Dermis microvascular lymphatic vessel endothelial cell (primary cell): ENCODE measurements at places on chromosomes 4 and X. TPM values are rescaled to one million over a fixed set of nuclear protein-coding genes. Genes with fewer than 3 reads are reported as not detected.

The ASIC5 gene
- total RNA-seq, result not detected in 2 replicates

The BST1 gene
- 35.6 and 88.1 TPM in 2 replicates for total RNA-seq

The GAGE13 gene
- total RNA-seq, result not detected in 2 replicates

The MUC7 gene
- total RNA-seq, result not detected in 2 replicates

The ADH1C gene
- total RNA-seq, result not detected in 2 replicates

The COX7B2 gene
- not detected in 2 replicates for total RNA-seq

The KLHL4 gene
- total RNA-seq, result 82.5 and 157 TPM in 2 replicates

The PACRGL gene
- total RNA-seq, result 11.2 and 12.3 TPM in 2 replicates

- no peak for DNase-seq
These were observed 12.5 kb downstream of the HPF1 start for GRCh38 chr4:169745291-169745690.

GRCh38 chr4:91114386-91114785 lies 987.2 kb downstream of the CCSER1 start:
- DNase-seq, result no peak

- no peak for DNase-seq
These were observed 425.2 kb upstream of the RASGEF1B start for GRCh38 chr4:81896936-81897335.

DNA sequence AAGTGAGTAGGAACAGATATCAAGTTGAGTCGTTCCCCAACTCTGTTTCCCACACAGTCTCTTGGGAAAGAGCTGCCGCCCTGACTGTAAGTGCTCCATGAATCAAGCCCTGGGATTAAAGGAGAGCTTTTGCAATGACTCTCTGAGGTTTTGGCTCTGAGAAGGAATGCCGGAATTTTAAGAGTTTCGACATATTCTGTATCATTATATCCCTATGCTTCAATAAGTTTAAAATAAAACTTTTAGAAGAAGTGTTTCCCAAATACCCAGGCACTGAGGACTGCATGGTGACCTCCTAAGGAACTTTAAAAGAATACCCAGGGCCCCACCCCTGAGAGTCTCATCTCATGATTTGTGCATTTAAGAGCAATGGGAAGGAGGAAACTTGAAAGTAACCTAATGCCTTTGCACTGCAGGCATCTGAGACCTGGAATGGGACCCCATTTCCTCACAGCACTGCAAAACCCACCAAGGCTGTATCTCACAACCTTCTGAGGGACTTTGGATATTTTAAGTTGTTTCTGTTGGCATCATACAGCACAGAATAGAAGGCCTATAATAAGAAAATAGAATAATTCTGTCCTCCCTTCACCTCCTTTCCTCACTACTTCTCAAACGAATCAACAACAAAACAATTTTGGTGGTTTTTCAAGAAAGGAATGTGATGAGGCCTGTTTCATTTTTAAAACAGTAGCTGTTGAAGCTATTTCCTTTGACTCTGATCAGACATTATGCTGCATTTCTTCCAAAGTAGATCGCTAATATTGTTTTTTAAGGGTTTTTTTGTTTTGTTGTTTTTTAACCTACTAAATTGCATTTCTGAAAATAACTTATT lies 121.2 kb downstream of the GASK1B start:
- no peak for DNase-seq

- peak; percentile 79 for DNase-seq
These were observed at the start of gene HMGB3 for GRCh38 chrX:150982788-150983520. TSS of gene HMGB3 (plus strand) at chrX:150983335. CDS start at chrX:150985600, 2,265 bp downstream.

DNA sequence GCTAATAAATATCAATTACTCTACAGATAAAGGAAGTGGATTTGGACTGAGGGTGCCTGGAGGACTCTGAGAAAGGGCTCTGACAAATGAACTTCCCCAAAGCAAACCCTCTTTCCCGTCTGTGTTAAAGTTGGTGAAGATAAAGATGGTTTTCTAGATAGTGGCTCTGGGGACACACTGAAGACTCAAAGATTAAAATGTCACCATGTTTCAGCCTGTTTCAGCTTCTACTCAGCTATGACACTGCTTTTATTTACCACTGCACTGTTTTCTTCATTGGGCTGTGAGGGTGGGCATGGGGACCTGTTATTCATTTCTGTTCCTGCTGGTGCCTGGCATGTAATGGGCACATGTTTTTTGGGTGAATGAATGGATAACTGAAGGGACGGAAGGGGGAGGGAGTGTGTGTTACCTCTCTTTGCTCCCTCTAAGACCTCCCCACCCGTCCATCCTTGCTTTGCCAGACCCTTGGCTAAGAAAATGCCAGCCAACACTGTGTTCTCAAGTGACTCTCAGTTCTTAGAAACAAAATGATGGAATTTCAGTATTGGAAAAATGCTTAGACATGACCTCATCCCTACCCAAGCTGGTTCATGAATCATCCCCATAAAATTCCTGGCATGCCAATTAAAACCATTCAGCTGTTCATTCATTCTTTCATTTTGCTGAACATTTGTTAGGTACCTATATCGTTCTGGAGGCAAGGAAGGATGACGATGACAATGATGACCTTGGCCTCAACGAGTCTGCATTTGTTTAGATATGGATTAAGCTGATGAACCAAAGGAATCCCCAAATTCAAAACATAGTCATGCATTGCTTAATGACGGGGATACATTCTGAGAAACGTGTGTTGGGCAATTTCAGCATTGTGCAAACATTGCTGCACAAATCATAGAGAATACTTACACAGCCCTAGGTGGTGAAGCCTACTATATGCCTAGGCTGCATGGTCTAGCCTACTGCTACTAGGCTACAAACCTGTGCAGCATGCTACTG lies 13.4 kb upstream of the STK32B start:
- peak; percentile 71 for DNase-seq

DNA sequence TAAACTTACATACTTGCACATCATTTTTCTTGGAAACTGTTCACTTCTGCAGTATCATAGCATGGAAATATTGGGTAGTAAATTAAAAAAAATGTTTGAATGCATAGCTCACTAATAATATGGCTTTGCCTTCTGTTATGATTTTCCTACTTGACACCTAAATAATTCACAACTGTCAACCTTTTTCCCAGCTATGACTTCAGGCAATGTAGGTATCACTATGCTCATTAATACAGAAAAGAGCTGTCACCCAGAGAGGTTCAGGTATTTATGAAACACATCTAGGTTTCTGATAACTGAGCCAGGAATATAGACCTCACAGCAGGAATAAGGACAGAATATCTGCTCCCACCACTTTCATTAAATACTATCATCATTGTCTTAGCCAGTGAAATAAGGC lies 289.5 kb downstream of the ACTRT1 start:
- DNase-seq, result no peak

- no peak for DNase-seq
These were observed 197.6 kb upstream of the GYPA start for GRCh38 chr4:144338148-144338547.

- no peak for DNase-seq
These were observed 9.1 kb downstream of the NOCT start for GRCh38 chr4:139024686-139025085.

GRCh38 chrX:120517936-120518335 lies 42.8 kb downstream of the CUL4B start:
- peak; percentile 77 for DNase-seq

- peak; percentile 38 for DNase-seq
These were observed 758 bp downstream of the SDAD1 start for GRCh38 chr4:75989846-75990528.

GRCh38 chr4:166222271-166222670 lies 349.2 kb downstream of the TLL1 start:
- no peak for DNase-seq

- DNase-seq, result no peak
These were observed 744.0 kb downstream of the FSTL5 start for GRCh38 chr4:161419822-161420221.

DNA sequence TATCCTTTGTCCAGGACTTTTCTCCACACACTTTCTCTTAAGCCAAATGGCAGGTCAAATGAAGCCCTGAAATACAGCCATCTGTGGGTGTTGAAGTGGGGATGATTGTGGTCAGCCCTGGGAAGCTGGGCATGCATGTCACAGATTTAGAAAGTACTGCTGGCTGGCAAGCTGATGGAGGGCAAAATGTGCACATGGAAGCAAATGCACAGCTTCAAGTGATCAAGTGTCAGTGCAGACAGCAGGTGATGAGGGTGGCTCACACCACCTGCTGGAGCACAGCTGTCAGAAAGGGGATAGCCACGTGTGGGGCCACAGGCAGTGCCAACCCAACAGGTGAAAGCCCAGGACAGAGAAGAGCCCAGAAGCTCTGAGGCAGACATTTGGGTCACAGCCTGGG lies 40.3 kb upstream of the ATXN3L start:
- DNase-seq, result no peak

GRCh38 chr4:163071308-163071707 lies 95.4 kb downstream of the NAF1 start:
- no peak for DNase-seq

DNA sequence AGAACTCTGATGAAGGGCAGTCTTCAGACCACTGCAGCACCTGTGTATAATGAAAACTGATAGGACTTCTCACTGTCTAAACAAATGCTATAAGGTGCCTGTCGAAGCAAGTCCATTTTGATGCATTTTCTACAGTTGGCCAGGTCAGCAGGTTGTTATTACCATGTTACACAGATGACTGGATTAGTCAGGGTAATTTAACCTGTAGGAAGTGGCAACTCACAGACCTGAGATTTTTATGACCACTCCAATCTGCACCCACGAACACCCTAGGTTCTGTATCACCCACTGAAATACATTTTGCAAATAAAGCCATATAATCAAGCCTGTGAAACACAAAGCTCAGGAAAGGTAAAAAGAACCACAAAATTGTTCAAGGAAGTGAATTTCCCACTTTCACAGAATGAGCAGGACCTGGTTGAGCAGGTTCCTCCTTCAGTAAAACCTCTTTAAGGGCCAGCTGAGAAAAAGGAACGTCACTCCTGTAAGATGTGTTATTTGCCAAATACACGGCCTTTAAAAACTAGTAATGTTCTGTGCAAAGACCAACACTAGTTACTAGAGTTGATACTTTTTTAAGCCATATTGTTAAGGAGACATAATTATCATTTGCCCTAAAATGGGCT lies 12.7 kb downstream of the MAML3 start:
- no peak for DNase-seq

GRCh38 chr4:177079327-177079726 lies 230.3 kb upstream of the NEIL3 start:
- DNase-seq, result no peak

DNA sequence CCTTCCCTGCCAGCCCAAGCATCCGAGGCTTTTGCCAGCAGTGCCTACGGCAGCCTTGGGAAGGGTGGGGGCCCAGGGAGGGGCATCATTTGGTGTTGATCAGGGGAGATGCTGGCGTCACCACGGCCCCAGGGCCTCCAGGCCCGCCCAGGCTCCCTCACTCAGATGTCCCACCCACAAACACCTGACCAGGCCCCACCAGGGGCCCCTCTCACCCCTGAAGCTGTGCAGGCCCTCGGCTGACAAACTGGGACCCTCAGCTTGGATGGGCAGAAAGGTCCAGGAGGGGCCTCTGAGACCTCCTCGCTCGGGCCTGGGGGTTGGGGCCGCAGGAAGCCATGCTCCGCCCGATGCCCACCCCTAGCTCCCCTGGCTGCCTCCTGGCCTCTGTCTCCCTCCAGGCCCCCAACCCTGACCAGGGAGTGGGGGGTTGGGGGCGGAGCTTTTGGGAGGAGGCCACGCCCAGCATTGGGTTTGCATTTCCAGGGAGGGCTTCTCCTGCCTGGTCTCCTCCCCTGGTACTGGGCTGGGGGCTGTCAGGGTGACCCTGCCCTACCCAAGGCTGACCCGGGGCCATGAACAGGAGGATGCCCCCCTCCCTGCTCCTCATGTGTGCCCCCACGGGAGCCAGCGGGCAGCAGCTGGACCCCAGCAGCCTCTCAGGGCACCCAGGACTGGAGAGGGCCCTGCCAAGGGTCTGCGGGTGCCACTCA lies 33.4 kb upstream of the SPON2 start:
- DNase-seq, result no peak

DNA sequence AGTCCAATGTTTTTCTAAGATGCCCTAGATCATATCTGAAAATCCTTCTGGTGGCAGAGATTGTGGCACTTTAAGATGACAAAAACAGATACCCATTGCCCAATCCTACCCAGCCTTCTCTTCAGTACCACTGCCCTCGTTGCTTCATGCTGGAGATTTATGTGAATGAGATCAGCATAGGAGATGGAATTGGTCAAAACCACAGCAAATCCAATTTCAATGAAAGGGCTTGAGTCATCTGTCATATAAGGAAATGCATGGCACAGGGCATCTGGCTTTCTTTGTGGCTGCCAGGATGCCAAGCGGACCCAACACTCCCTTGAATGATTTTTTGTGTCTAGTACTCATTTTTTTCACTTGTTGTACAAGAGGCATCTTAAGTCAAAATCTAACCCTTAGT lies 16.8 kb downstream of the AFF2 start:
- no peak for DNase-seq

GRCh38 chrX:129636175-129636681 lies 18.5 kb downstream of the APLN start:
- no peak for DNase-seq

- DNase-seq, result no peak
These were observed 77.5 kb downstream of the SLC2A9 start for GRCh38 chr4:9943761-9944160.

GRCh38 chrX:32016195-32016594 lies 944.4 kb upstream of the FTHL17 start:
- no peak for DNase-seq

DNA sequence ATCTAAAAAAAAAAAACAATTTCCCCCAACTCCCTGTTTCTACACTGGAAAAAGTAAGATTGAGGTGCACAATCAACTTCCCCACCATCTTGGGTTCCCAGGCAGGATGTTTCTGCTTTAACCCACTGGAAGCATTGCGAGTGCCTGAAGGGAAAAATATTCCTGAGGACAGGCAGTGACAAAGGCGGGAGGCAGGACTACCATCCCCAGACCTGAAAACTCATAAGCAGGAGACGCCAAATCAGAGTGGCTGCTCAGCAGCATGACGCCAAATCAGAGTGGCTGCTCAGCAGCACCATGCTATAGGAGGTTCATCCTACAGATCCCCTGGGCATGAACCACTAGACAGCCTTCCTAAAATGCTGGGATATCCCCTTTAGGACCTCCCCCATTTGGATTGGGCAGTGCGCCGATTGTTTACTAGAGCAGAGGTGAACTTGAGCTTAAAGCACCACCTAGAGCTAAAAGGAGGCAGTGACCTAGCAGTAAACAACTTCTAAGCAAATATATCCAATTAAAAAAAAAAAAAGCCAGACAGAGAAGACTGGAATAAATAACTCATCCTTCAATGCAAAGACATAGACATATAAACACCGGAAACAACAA lies 35.0 kb upstream of the GK start:
- no peak for DNase-seq

DNA sequence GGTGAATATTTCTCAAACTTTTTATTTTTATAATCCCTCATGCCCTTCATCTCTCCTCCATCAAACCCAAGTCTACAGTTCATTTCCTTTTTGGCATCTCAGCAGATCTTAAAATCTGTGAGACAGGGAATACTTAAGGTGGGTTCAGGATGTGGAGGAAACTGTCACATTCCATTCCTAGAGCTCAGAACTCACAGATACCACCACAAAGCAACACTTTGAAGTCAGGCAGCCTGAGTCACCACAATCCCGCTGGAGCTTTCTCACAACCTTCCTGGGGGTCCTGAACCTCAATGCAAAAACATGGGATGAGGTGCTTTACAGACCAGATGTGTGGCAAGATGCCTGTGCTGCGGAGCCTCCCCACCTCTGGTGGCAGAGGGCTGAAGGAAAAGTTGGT lies 63.2 kb downstream of the HHIP start:
- peak; percentile 83 for DNase-seq
